ENCODE measurements at places on chromosomes 5 and 9.

- DNase-seq = no peak
These were observed 3.7 kb upstream of the LCN2 start for GRCh38 chr9:128145536-128145935.

DNA sequence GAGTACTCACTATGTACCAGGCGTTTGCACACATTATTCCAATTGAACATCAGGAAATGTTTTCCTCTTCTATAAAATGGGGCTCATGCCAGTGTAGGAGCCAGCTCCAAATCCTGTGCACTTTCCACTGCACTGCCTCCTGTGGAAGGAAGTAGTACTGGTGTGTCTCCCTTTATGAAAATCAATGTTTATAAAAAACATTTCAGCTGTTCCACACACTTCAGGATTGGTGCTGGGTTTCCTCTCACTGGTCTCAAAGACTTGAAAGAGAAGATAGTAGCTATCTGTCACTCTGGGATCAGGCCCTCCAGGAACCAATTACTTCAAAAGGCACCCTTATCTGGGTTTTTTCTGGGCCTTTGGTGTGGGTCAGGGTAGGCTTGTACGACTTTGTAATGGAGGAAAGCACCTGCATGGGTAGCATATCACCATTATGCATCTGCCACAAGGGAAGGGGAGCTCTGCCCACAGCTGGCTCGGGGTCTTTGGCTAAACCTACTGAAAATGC is 32.5 kb downstream of the RAB14 start:
- no peak for DNase-seq

GRCh38 chr9:34070606-34071324 is 22.1 kb upstream of the UBAP2 start:
- DNase-seq = no peak

GRCh38 chr5:76083555-76084495 is 642 bp downstream of the SV2C start:
- no peak for DNase-seq

- DNase-seq = no peak
These were observed 26.2 kb upstream of the ANKRD33B start for GRCh38 chr5:10537624-10538023.

DNA sequence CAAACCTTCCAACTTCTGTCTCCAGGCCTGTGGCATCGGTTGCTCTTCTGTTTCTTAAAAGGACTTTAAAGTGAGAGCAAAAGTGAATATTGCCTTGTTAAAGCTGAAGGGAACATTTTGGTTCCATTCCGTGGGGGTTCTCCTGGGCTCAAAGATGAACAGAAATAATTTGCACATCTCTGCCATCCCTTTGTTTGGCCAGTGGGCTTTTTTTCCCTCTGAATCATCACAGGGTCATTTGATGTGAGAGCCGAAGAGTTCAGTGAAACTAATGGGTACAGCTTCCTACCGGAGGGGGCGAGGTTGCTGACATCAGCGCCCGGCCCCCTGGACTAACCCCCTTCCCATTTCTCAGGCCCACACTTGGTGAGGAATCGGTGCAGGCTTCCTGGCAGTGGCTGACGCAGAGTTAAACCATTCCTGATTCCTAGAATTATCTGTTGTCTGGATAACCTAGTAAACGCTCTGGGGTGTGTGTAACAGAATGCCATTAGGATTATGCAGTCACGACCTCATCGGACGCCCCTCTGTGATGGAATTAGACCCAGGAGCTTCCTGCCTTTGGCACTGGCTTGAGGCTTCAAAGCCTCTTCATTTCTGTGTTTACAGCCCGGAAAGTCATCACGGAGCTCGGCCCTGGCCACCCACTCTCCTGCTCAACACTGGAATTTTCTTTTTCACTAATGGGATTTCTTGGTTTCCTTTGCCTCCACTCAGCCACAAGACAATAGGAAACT is 61.6 kb upstream of the RPL26L1 start:
- DNase-seq = peak; percentile 95

DNA sequence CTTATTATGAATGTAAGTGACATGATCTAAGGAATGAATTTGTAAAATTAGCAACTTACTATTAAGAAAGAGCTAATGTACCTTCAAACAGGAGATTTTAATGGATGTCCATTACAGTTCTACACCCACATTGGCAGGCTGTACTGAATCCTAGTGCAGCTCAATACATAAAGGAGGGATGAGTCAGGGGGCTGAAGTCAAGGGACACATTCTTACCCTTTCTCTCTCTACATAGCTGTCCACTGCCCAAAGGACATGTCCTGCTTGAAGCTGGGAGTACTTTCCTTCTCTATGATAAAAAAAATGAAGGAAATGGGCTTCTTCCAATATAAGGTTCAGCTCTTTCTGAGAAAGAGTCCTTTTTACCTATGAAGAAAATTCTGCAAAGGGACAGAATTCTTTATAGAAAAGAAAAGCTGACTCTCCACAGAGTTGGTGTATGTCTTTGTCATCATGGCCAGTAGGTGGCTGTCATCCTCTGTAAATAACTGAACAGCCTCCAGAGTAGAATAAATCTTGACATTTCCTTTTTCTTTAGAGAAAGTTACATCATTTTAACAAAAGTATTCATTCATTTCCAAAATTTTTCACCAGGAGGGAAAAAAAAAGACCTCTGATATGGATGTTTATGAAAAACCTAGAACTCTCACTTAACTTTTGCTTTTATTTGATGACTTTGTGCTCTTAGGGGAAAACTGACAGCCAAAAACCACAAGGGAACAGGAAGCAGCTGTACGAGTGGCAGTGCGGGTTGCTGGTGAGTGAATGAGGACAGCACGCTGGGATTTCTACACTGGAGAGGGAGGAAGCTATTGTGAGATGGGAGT is 13.1 kb upstream of the IFNA14 start:
- peak; percentile 27 for DNase-seq

DNA sequence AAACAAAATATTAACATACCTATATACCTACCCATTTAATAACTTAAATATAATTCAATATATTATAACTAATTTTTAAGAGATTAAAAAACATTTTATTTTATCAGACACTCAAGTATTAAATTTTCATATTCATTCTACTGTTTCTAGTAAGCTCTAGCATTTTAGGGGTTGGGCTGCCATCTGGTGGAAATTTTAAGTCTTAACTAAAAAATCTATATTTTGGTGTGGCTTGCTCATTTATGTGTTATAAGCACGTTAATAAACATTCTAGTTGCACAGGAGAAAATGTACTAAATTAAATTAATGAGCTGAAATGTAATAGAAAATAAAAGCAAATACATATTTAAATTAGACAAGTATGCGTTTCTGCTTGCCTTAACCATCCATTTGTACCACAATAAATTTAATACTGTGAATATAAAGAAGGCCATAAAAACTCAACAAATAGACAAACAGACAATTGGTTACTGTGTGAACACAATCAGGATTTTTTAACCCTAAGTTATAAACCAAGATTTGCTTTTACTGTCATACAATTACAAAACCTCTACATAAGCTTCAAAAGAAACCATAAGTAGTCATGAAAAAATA is 1728.3 kb upstream of the CDH9 start:
- peak; percentile 47 for DNase-seq

DNA sequence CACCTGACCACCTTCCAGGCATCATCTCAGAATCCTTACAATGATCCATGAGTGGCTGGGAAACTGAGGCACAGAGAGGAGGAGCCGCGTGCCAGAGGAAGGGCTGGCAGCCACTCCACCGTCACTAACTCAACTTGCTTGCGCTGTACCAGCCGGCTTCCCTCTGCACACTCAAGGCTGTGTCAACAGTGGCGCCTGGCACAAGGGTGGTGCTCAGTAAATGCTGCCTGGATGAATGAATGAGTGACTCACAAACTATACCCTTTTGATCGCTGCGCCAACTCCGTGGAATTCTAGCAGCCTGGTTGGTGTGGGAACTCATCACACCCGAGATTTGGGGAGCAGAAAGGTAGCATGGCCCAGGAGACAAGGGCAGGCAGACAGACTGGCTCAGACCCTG is 21.9 kb downstream of the PRRX2 start:
- DNase-seq = no peak
